SK-MEL-5 (cell line): ENCODE measurements at places on chromosomes 7 and 10. TPM values are rescaled to one million over a fixed set of nuclear protein-coding genes. Genes with fewer than 3 reads are reported as not detected.

RHEB gene
- 225 and 237 TPM in 2 replicates for total RNA-seq

DNA sequence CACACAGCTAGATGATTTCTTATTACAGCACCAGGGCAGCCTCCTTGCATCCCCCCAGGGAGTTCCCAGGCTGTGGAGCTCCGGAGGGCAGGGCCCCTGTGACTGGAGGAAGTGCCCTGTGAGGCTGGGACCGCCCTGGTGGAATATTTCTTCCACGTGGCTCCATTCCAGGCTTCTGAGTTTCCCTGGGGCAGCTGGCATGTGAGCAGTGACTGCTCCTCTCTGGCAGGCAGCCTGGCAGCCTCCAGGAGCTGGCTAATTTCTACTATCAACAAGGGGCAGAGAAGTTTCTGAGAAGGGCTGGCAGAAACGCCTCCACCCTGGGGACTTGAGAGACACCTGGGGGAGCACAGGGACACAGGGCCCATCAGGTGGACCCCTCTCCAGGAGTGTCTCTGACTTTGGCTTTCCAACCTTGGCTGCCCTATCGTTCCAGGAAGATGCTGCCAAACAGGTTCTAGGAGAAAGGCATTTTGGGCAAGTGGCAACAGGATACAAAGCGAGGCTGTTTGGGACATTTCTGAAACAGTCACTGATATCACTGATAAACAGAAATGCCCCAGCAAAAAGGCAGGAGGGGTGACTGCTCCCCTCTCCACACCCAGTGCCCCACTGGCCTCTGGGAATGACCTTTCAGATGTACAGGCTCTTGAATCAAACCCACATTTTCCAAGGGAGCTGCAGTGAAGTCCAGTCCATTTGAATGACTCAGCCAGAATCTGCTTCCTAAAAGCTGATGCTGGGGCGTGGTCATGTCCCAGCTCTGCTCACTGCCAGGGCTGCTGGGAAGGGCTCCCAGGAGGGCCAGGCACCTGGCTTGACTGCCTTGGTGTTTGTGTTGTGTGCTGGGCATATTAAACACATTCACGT is 16.1 kb downstream of the MYOF start:
- peak; percentile 87 for DNase-seq

RPA3 gene
- 53.7 and 81.2 TPM in 2 replicates for total RNA-seq

GRCh38 chr10:56346845-56347415 is 14.1 kb downstream of the ZWINT start:
- no peak for DNase-seq

- no peak for DNase-seq
Observed at GRCh38 chr10:125441151-125441550, 241.8 kb downstream of the TEX36 start.

CFAP46 gene
- 0.27 TPM in 1 of 2 replicates, not detected in the other for total RNA-seq
